Upper lobe of right lung (tissue), 1 donor: ENCODE measurements at places on chromosomes 3 and 15. TPM values are rescaled to one million over a fixed set of nuclear protein-coding genes. Genes with fewer than 3 reads are reported as not detected.

DNA sequence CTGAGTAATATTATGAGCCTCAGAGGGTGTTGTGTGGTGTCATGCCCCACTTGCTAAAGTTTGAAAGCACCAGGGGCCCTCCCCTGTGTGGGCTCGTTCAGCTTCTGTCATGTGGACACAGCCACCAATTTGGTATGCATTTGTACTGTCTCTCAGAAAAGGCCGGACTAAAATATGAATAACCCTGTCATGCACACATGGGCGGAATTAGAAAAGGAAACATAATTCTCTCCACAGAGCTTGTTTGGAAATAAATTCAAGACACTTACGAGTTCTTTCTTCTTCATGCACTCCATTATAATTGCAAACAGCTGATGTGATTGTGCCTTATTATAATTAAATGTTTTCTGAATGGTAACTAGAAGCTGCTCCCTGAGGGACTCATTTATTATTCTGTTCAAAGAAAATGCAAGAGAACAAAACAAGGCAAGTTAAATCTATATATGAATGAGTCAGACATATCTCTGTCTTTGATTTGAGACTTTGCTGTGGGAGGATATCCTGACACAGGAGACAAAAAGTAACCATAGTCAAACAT, 39.1 kb downstream of the TRPM1 start:
- no peak for DNase-seq

The TRIM71 gene
- 2.2 TPM for total RNA-seq

DNA sequence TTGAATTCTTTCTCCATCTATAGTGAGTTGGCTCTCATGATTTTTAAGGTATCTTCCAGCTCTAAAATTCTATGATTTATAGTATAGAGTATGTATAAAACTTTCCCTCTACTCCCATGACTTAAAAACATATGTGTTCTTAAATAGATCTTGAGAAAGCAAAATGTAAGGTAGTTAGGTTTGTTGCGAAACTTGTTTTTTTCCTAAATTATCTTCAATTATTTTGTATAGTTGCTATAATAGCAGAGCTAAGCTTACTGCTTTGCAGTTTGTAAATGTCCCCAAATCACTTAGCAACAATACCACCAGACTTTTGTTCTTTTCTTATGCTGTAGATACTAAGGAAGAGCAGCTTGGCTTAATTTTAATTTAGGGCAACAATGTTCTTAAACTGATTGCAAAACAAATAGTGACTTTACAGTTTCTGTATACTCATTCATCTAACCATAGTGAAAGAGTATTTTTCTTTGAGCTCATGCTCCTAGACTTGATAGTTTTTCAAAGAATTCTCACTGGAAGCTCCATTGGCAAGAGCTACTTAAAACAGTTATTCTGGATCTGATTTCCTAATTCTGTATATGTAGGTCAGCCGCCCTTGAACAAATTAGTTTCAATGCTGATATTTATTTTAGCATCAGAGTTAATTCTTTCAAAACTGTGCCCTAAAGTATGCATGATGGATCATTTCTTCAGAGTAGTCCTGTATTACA, 61.2 kb downstream of the LYSMD4 start:
- DNase-seq = no peak

The MUC4 gene
- 1.1 TPM for total RNA-seq

GRCh38 chr15:77568014-77568972, 64.4 kb downstream of the LINGO1 start:
- no peak for DNase-seq

GRCh38 chr3:152642658-152643057, 192.3 kb upstream of the P2RY1 start:
- no peak for DNase-seq

GRCh38 chr15:39918688-39919385, 1.2 kb downstream of the GPR176 start:
- no peak for DNase-seq

DNA sequence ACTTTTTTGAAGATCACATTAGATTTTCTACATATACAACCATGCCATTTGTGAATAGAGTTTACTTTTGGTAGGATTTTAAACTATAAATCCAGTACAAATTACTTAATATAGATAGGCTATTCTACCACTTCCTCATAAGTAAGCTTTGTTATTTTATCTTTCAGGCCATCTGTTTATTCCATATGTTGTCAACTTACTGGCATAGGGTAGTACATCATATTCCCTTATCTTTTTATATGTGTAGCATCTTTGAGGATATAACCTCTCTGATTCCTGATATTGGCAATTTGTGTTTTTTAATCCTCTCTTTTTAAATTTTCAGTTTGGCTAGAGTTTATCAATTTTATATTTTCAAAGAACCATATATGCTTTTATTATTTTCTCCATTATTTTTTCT, 515.4 kb downstream of the DIPK2A start:
- DNase-seq = no peak

The MAP6D1 gene
- total RNA-seq = 1.2 TPM

The GRAMD1C gene
- 6.4 TPM for total RNA-seq
